Stimulated activated CD4-positive, alpha-beta T cell treated with anti-CD3 and anti-CD28 coated beads, Interleukin-15, amount 100 ng/mL, for 24 hours (primary cell): ENCODE measurements at places on chromosomes 16 and 17.
A peak's percentile ranks its signal among the peaks of the same experiment; 100 is the strongest.

DNA sequence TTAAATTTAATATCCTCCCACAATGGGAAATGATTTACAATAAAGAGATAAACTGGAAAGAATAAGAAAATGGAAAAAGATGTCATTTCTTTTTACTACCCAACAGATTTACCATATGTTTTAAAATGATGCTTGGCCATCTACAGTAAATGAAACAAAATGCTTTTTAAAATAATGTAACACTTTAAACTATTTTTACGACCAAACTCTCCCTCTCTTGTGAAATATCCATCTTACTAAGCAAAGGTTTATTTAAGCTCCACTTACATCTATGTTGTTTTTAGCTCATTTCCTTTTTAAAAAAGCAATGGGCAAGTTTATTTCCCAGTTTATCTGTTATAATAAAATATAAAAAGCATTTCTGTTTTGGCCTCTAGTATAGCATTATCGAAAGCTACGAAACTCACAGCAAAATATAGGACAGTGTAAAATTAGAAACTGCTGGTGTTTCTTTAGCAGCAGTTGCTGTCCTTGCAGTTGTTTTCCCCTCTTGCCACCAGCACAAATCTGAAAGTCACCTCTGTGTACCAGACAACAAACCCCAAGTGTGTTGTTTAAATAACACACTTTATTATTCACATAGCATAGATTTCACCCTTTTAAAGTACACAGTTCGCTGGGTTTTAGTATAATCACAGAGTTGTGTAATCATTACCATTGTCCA is 195.1 kb downstream of the CDRT15L2 start:
- no peak for DNase-seq

DNA sequence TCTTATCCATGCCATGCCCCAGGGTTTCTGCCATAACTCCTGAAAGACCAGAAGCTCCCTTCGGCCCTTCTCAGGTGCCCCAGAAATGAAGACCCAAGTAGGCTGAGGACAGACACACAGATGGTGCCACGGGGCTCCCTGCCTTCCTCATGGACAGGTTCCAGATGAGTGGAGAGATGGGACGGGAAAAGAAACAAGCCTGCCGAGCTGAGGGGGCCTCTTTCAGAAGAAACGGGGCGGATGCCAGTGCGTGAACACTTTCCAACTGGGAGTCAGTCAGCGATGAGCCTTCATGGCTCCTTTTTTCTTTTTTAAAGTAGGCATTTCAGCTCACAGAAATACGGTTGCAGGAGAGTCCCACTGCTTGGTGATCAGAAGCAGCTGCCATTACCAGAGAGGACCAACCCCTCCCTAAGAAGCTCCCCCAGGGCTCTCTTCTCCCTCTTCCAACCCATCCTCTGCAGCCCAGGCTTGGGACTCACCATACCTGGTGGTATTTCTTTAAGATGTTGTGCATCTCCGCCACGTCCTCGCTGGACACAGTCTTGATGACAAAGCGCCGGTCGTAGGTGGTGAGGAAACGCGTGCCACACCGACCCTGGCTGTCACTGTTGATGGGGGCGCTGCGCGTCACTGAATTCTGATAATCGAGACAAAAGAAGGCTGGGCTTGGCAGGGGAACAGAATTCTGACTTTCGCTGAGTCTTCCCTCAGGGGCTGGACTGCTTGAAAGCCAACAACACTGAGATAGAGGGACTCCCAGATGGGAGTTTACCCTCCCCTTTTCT is 19.2 kb downstream of the PIP4K2B start:
- no peak for DNase-seq

GRCh38 chr16:27237219-27238015 is 31.2 kb downstream of the NSMCE1 start:
- DNase-seq: peak; percentile 87

DNA sequence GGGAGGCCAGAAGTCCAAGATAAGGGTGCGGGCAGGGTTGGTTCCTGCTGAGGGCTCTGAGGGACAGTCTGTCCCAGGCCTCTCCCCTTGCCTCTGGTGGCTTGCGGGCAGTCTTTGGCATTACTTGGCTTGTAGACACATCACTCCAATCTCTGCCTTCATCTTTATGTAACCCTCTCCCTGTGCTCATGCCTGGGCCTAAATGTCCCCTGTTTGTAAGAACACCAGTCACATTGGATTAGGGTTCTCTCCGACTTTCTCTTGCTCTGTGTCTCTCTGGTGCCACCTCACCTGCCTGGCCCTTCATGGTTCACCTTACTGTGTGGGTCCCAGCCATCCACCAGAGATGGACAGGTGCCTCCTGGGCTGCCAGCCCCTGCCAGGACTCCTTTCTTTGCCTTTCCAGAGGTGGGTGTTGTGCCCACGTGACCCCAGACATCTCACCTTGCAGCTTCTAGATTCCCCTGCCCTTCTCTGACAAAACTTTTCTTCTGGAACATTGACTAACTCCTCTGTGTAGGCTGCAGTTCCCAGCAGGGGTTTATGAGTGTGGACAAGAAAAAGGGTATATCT is 205.8 kb downstream of the MSI2 start:
- DNase-seq: no peak

- no peak for DNase-seq
These were observed 39.5 kb downstream of the CMIP start for GRCh38 chr16:81483970-81484595.

DNA sequence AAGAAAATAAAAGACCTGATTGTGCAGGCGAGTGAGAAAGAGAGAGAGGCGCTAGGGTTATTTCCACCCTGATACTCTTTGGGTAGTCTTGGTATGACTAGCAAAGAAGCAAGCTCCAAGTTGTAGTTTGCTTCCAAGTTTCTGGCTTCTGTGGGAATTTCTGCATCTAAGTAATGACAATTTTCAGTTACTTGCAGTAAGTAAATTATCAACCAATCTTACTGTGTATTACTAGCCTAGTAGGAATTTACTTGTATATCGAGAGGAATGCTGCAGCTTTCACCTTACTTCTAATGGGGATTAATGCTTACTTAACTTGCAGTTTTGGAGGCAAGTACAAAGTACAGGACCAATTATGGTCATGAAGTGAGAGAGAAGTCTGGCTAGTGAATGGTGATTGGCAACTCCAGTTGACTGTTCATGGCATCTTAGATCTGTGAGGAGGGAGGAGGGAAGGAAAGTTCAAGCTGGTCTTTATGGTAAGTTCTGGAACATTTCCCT is 31.9 kb downstream of the TENT4B start:
- no peak for DNase-seq

DNA sequence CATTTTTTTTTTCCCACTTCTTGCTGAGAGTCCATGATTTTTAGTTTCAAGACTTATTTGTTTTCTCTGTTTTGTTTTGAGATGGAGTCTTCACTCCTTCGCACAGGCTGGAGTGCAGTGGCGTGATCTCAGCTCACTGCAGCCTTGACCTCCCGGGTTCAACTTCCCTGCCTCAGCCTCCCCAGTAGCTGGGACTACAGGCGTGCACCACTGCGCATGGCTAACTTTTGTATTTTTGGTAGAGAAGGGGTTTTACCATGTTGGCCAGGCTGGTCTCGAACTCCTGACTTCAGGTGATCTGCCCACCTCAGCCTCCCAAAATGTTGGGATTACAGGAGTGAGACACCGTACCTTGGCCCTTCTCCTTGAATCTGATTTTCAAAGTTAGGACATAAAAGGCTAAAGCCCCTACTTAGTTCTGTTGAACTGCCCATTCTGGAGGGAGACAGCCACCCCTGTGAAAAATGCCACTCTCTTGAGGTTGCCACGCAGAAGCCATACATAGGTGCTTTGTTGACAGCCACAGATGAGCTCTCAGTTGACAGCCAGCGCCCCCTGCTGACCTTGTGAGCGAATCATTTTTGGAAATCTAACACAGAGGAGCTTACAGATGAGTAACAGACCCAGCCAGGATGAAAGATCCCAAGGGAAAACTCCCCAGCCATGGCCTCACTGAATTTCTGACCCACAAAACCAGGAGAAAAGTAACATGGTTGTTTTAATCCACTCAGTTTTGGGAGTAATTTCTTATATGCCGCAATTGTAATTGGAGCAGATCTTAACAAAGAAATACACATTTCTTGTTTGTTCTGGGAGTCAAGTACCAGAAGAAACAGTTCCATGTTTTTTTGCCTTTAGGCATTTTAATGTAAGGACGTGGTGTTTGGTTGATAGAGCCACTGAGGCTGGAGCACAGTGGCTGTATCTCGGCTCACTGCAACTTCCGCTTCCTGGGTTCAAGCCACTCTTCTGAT is 38.8 kb downstream of the PKD1L3 start:
- peak; percentile 87 for DNase-seq

DNA sequence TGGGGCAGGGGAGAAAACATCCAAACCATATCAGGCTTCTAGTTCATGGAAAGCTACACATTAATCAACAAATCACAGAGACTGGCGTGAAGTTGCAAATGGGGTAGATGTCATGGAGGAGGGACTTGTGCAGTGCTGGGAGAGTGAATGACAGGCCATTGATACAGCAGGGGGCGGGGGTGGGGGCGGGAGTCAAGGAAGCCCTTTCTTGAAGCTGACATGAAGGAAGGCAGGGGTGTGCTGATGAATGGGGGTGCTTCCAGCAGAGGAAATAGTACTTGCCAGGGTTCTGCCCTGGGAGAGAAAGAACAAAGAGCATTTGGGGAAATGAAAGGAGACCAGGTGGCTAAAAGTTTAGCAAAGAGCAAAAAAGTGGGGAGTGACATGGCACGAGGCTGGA is 269.9 kb downstream of the SHISA9 start:
- DNase-seq: no peak

GRCh38 chr16:23416816-23417215 is 36.2 kb downstream of the COG7 start:
- no peak for DNase-seq

- no peak for DNase-seq
These were observed 78.3 kb downstream of the DNAH17 start for GRCh38 chr17:78498848-78499247.

DNA sequence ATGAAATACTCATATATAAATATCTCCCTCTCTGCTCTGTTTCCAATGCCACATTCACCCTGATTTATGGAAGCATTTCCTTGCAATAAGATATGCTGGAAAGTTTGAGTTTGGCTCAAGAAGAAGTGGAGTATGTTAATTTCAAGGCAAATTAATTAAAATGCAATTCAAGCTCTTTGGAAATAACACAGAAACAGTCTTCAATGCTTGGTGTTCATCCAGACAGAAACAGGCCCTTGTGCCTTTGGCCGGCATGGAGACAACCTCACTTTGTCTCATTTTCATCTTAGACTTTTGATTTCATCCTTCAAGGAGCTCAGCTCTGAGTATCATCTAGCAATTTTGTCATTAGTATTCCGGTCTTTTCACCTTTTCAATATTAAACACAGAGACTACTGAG is 210.0 kb downstream of the C16orf95 start:
- no peak for DNase-seq

DNA sequence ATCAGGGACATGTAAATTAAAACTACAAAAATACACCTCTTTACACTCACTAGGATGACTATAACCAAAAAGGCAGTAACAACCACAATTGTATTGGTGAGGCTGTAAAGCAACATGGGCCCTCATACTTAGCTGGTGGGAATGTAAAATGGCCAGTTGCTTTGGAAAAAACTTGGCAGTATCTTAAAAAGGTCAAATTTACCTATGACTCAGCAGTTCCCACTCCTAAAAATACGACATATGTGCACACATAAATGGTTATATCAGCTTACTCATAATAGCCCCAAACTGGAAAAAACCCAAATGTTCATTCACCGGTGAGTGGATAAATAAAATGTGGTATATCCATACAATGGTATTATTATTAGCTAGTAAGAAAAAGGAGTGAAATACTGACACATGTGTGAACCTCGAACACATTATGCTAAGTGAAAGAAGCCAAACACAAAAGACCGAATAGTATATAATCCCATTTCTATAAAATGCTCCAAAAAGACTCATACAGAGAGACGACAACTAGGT is 391.4 kb downstream of the NPIPA8 start:
- DNase-seq: no peak

GRCh38 chr16:72302332-72302731 is 130.4 kb upstream of the PMFBP1 start:
- no peak for DNase-seq

DNA sequence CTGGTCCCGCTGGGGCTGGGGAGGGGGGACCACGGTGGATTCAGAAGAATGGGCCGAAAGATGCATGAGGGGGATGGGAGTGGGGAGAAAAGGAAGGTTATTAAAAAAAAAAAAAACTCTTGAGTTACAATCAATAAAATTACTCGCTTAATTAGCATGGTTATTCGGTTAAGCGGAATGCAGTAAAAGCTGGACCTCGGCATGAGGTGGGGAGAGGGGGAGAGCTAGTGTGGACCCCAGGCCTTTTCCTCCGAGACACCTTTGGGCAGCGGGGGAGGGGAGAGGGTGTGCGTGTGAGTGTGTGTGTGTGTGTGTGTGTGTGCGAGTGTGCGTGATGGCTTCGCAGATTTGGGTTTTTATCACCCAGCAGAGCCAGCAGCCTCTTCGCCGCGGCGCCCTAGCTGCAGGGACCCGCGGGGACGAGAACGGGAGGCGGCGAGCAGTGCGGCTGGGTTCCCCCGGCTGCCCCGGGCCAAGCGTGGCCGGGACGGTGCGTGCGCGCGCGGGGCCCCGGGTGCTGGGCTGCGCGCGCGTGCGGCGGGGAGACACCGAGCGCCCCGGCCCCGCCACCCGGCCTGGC is 3.7 kb downstream of the BAHCC1 start:
- DNase-seq: no peak

DNA sequence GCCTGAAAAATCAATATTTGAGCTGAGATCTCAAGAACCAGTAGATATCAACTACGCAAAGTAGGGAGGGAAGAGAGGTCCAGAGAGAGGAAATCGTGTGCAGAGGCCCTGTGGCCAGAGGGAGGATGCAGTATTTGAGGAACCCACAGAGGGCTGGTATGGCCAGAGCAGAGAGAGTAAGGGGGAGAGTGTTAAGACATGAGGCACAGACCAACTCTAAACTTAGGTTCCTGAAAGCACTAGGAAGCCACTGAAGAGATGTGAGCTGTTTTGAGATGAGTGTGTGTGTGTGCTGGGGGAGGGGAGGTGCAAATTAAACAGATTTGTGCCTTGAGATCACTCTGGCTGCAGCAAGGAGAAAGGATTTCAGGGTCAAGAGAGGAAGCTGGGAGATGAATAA is 10.9 kb downstream of the SLC13A2 start:
- no peak for DNase-seq

DNA sequence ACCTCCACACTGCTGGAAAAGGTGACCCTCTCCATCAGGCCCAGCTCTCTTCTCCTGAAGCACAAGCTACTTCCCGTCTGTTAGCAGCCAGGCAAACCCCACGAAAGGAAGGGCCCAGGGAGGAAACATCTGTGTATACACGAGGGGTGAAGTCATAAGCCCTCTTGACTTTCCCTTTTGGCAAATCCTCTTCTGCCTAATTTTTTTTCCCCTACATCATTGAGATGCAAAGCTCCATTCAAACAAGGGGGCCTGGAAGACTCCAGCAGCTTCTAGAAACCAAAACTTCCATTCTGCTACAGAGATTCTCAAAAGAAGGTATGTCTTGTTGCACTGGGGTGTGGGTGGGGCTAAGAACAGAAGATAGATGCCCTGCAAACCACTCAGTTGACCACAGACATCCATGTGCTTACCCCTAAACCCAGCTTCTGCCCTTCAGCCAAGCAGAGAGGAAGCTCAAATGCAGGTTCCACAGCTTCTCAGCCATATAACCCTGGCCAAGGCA is 145.6 kb upstream of the RCVRN start:
- no peak for DNase-seq
